ENCODE measurements at places on chromosomes 6 and 20.

- DNase-seq = peak; percentile 63
Observed at GRCh38 chr20:19212821-19213502, 520 bp downstream of the SLC24A3 start.

DNA sequence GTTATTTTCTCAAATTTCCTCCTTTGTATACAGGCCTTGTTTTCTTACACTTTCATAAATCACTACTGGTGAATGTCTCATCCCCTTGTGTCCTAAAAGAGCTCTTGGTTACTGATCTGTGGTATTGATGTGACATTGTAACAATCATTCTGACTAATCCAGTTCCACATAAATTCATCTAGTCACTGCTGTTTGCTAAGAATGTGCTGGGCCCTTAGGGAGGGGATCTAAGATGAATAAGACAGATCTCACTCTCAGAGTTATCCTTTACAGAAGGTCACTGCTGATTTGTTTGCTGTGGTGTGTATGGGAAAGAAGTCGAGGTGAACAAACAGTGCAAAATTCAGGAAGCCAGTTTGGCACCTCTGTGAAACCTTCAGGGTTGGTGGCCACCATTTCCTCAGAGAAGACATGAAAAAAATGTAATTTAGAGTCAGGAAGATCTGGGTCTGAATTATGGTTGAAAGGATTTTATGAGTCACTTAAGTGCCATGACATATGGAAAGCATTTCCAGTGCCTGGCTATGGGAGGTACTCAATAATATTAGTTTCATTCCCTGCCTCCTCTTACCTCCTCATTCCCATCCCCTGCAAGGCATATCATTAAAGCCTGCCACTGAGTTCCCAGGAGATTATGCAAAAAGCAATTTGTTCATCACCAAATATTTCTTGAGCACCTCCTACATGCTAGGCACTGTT lies 121.8 kb downstream of the COL9A1 start:
- no peak for DNase-seq

GRCh38 chr20:45322952-45323383 lies 14.9 kb upstream of the MATN4 start:
- DNase-seq = peak; percentile 88

- DNase-seq = no peak
Observed at GRCh38 chr6:29790626-29791025, 37.0 kb upstream of the HLA-G start.

DNA sequence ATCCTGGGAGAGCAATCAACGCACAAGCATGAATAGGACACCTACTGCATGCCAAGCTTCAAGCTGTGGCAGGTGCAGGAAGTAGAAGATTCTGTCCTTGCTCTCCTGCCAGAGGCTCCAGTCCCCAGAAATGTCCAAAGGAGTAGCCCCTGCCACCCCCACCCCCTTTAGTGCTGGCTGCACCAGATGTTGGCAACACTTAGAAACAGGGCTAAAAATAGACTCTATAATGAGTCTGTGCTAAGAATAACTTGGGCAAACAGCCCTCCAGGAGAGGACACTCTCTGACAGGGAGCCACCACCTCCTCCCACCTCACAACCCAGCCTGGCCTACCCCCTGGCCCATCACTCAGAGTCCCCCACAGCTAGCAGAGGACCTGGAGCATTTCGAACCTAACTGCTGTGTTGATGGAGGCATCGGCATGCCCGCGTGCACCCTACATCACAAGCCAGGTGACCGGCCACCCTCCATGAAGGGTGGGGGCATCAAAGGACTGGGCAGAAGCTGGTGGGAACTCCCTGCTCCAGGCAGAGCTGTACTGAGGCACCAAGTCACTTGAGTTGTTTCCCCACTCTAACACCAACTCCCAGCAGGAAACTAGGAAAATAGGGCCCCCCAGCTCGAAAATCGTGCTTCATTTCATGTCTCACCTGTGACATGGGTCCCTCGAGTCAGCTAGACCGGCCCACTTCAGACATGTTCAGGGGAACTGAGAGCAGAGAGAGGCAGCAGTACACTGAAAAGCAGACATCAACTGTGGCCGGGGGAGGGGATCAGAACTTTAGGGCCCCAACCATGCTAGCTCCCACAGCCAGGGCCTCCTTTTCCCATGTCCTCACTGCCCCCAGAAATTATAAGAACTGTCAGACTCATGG lies 18.7 kb downstream of the TFEB start:
- no peak for DNase-seq

GRCh38 chr20:50023116-50023805 lies 40.5 kb downstream of the SNAI1 start:
- no peak for DNase-seq

GRCh38 chr6:15442467-15442866 lies 196.6 kb downstream of the JARID2 start:
- DNase-seq = no peak

All from inflammatory macrophage treated with lipopolysaccharide for 1 hour (primary cell).